ENCODE measurements at places on chromosomes 2 and 18.

DNA sequence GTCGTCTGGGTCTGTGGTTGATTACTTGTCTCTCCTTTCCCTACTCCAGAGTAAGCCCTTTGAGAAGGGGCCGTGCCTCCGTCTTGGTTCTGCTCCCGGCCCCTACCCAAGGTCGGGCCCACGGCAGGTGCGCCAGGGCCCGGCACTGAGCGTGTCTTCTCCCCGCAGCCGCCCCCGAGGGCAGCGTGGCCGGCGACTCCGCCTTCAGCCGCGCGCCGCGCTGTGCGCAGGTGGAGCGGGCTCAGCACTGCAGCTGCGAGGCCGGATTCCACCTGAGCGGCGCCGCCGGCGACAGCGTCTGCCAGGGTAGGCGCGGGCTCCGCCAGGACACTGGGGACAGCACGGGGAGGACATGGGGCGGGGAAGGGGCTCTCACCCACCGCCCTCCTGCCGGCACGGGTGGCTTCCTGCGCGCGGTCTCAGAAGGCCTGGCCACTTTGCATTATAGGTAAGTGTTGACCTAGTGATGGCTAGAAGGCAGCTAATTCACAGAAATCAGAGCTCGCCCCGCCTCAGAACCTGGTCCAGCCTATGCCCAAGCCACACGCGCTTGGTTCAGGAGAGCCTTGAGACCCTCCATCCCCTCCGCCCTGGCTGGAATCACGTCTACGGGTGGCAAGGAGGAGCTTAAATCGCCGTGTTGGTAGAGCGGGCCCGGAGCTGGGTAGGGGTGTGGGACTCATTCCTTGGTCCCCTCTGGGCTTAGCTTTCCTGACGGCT lies 43.5 kb downstream of the FBLN7 start:
- peak; percentile 25 for DNase-seq

GRCh38 chr18:54197747-54198411 lies 26.6 kb downstream of the MBD2 start:
- DNase-seq, result no peak

DNA sequence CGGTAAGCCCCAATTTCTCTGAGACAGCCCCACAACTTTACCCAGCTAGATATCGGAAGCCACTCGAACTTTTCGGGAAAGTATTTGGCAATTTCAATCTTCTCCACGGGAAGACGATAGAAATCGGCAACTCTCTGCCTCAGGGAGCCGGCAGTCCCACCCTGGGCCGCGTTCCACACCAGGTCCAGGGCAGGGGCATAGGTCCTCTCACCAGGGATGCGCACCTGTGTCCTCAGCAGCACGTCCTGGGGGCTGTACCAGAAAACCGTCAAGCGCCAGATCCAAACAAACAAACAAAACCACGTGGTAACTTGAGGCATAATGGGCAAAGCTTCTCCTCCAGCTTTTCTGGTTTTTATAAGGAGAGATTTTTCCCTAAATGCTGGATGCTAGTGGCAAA lies 80.9 kb downstream of the USP40 start:
- DNase-seq, result no peak

DNA sequence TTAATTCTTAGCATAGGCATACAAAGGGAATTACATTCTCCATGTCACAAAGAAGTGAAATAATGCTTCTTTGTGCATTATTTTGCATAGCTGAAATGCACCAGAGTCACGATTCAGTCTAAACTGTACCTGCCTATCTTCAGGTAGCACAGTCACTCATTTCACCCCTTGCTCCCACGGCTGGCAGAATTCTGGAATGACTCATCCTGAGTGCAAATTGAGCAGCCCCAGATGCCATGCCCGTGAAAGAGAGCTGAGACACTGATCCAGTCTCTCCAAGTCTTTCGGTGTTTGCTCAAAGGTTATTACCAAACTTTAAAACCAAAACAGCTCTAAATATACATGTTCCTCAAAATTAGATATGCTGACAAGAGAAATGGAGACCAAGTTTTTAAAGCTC lies 168.3 kb upstream of the POU3F3 start:
- no peak for DNase-seq

DNA sequence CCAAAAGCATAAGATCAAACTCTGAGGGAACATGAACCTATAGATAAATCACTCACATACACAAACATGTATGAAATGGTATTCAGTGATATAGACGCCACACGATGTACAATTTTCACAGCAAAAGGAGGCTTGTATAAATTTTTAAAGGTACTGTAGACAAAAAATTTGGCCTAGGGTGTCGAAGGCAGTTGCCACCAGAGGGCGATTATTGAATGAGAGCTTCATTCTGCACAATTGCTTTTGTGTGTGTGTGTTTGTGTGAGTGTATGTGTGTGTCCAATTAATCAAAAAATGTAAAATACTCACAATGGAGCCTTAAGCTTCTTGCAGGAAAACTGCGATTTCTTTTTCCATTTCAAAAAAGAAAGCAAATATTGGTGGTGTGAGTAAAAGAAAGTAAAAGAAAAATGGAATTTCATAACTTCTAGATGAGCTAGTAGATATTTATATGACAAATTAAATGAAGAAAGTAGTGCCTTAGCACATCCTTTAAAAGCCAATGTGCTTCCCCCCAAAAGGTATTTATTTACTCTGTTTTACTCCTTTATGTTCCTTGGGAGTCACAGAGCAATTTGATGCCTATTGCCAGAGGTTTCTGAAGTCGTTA lies 800.1 kb downstream of the SATB2 start:
- DNase-seq, result peak; percentile 21

- DNase-seq, result no peak
Measured at GRCh38 chr2:68428126-68428525, 39.0 kb downstream of the FBXO48 start.
